ENCODE measurements at places on chromosomes 2 and 18. TPM values are rescaled to one million over a fixed set of nuclear protein-coding genes. Genes with fewer than 3 reads are reported as not detected.

PNPT1 gene
- 20.8 TPM for total RNA-seq

FAM161A gene
- total RNA-seq, result 0.60 TPM

LTBP1 gene
- 90.4 TPM for total RNA-seq

TRIM43 gene
- total RNA-seq, result not detected

HOXD11 gene
- not detected for total RNA-seq

GRCh38 chr2:145161656-145162055, 641.7 kb upstream of the ZEB2 start:
- DNase-seq, result no peak

DNA sequence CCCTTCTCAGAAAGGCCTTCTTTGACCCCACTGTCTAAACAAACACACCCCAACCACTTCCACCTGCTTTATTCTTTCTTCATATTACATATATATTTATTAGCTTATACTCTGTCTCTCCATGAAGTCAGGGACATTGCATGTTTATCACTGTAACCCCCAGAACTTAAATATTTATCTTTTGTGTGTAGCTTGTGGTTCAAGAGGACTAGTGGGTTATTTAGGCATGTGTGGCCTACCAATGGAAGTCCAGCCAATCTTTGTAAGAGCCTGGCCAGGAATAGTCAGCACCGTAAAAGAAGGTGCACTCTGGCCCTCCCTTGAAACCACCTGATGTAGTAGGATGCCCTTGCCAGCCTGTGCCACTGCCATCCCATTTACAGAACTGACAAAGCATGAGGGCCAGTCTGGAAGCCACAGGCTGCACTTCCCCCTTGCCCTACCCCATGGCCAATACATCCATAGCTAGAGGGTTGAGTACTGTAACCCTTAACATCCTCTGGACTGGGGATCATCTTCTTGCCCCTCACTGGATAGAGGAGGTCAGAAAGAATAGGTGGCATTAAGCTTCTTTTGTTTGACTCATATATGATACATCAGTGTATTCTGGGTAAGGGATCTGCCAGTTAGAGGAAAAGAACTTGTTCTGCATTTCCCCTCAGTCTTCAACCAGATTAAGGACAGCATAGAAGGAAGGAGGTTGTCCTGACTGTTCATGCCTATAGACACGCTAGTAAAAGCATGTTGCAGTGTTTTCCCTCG, 4.9 kb downstream of the NEMP2 start:
- no peak for DNase-seq

GRCh38 chr2:144533221-144533620, 13.3 kb upstream of the ZEB2 start:
- DNase-seq, result no peak

DNA sequence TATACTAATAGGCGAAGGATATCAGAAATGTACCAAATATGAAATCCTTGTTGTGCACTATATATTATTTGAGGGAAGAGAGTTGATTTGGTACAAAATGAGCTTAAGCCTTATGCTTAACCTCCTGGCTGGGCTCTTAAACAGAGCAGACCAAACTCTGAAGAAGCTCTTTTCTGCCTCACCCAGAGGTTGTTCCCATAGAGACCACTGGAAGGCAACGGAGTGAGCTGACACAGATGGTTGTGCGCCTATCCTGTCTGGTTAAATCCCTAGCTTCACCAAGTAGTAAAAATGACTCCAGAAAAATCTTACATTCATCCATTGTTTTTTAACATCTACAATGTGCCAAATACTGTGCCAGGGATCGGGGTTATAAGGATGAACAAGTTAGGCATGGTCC, 55.9 kb upstream of the NOL4 start:
- DNase-seq, result no peak

- DNase-seq, result no peak
These were observed 63.9 kb upstream of the ACVR1 start for GRCh38 chr2:157940024-157940423.

GRCh38 chr2:88711897-88712296, 20.4 kb downstream of the RPIA start:
- no peak for DNase-seq

DNA sequence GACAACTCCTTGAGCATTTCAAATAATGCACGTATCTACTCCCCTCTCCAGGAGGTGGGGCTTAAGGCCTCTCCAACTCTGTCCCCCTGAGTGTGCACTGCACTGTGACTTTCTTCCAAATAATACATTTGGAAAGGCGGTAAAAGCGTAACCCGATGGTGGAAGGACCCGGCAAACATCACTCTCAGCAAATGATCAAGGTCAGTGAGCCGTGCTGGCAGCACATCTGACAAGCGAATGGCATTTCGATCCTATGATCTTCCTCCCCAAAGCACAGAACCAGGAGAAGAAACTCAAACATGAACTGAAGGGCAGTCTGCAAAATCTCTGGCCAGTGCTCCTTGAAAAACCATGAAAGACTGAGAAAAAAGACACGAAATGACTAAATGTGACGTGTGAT, 208.7 kb downstream of the TWIST2 start:
- no peak for DNase-seq

- DNase-seq, result no peak
These were observed 59.4 kb downstream of the KCNG2 start for GRCh38 chr18:79857082-79857671.

DNA sequence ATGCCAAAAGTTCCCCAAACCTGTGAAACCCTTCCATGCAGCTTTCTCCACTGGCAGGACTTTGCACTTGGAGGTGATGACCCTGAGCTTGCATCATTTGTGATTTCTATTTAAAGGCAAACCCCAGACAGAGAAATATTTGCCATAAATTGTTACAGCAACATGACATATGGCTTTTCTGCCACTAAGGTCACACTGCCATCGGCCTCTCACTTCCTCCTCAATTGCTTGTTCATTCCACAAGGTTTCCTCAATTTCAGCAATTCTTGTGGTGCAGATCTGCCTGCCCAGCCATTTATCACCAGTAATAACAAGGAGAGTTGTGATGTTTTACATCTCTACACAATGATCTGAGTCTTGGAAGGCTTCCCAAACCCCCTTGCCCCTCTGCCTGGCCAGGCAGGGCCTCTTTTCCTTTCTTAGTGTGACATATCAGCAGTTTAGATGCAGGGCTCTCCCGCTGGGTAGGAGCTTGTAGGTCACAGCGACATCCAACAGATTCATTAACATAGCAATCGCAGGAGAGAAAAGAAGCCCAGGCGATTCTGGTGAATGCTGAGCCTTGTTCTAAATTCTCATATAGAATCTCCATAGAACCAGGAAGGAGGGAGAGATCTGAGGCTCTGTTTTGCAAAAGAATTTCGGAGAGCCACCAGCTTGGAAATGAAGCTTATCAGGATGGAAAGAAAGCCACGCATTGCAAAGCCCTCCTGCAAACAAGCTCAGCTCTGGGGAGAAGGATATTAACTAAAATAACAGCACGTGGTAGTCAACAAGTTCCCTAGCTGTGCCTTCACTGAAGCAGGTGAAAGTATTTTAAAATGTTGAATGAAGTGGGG, 46.7 kb upstream of the ITGA6 start:
- no peak for DNase-seq

- no peak for DNase-seq
These were observed 22.9 kb downstream of the RBM43 start for GRCh38 chr2:151238527-151239487.

- DNase-seq, result no peak
These were observed 80.9 kb downstream of the GCA start for GRCh38 chr2:162424816-162425215.
